Hematopoietic multipotent progenitor cell treated with erythropoietin and hydrocortisone succinate and interleukin-3 and kit ligand, for 4 days (in vitro differentiated cells): ENCODE measurements at places on chromosomes 4 and X.

GRCh38 chr4:42280327-42281095 lies 116.8 kb upstream of the SHISA3 start:
- peak; percentile 77 for DNase-seq

- peak; percentile 1 for DNase-seq
These were observed 113.0 kb upstream of the VAMP7 start for GRCh38 chrX:155767876-155768769.

- peak; percentile 70 for DNase-seq
These were observed 31.1 kb downstream of the F11 start for GRCh38 chr4:186297013-186297645.

DNA sequence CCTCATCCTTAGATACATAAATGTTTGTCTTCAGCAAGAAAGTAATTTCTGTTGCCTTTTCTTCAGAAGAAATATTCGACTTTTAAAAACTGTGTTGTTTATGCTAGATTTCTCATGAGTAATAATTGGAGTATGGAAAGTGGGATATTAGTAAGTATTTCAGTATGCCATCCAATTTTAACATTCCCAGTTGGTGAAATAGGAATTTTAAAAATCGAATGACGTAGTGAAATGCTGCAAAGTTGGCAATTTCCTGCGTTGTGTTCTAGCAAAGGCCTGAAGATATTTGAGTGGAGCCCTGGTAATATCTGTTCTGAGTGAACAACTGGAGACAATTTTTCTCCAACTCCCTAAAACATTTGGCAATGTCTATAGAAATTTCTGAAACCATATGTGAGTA lies 190.1 kb downstream of the ZNF330 start:
- no peak for DNase-seq

GRCh38 chr4:5027346-5027745 lies 8.1 kb upstream of the CYTL1 start:
- no peak for DNase-seq
